ENCODE measurements at places on chromosomes 13 and 19. TPM values are rescaled to one million over a fixed set of nuclear protein-coding genes. Genes with fewer than 3 reads are reported as not detected.

Gene MBOAT7
- 98.5 TPM for total RNA-seq

Gene ZNF578
- 2.3 TPM for total RNA-seq

Gene SIGLEC9
- total RNA-seq: 8.0 TPM

Gene KIR2DL3
- total RNA-seq: not detected

Gene FGF22
- total RNA-seq: 0.29 TPM

Gene GNG14
- total RNA-seq: not detected

Gene CNMD
- total RNA-seq: not detected

Gene AP3D1
- 109 TPM for total RNA-seq

Gene SIGLEC12
- total RNA-seq: 1.9 TPM

Gene ZNF560
- 0.15 TPM for total RNA-seq

DNA sequence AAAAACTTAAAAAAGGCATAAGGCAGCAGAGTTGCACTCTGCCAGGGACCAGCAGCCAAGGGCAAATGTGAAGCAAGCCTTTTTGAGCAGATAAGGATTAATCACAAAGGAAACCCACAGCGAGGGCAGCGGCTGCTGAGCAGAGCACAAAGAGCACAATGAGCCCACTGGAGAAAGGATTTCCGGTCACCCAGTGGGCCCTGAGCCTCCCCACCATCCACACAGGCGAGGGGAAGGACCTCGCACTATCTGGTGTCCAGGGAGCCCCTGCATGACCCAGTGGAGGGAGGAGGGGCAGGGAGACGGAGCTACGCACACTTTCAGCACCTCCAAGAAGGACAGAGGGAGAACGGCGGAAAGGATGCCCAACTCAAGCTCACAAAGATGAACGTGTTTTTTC lies 40.0 kb downstream of the COL4A1 start:
- DNase-seq: no peak

GRCh38 chr19:5228932-5229777 lies 111.5 kb downstream of the PTPRS start:
- no peak for DNase-seq

GRCh38 chr13:31545616-31546015 lies 193.7 kb upstream of the RXFP2 start:
- DNase-seq: no peak

DNA sequence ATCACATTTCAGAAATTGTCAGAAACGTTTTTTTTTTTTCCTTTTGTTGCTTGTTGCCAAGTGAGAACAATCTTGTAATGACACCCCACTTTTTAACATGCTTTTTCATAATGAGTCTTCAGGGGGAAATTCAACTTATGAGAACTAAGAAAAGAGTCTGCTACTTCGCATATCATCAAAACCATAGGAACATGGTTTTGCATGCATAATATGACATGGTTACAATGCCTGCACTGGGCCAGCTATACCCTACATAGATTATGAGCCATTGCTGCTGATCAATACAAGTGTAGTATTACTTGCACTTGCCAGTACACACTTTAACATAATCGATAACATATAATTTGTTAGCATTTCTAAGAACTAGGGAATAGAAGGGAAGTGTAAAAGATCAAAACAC lies 191.0 kb upstream of the NBEA start:
- DNase-seq: no peak

DNA sequence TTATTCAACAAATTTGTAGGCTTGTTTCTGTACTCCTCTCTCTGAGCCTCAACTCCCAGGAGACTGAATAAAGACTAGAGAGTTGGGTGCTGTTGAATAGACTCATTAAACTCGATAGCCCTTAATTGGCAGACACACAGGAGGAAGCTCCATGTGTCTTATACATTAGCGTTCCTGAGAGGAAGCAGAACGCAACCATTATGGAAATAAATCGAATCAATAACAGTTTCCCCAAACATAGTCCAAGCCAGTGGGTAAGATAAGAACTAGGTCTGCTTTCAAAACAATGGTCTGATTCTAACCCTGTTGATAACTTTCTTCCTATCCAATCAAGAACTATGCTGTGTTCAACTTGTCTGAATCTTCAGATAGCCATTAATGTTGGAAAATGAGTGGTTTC lies 118.1 kb upstream of the FNDC3A start:
- no peak for DNase-seq

DNA sequence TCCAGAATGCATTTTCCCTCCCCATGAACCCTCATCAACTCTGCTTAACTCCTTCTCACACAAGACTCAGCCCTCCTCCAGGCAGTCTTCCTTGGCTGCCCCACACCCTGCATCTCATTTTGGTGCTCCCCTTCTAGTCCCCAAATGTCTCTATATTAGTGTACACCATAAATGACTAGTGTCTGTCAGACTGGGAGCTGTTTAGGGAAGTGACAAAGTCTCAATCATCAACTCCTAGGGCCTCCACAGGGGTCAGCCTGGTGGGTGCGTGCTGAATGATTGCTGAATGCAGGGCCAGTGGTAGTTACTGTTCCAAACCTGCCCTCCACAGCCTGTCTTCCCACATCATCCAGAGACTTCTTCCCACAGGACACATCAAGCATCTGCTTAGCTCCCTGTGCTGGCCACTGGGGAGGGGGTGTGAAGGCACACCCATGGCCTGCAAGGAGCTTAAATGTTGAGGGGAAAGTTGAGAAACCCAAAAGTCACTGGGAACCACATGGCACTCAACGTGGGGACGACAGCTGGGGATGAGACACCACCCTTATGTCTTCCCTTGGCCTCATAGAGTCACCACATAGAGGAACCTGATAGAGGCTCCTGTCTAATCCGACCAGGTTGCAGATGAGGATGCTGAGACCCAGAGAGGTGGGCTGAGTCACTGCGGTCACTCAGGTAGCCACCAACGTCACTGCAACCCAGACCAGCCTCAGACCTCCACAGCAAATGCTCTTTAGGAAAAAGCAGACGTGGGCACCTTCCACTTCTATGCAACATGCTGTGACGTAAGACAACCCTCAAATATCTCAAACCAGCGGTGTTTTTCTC lies 79.3 kb upstream of the TM9SF2 start:
- DNase-seq: no peak

DNA sequence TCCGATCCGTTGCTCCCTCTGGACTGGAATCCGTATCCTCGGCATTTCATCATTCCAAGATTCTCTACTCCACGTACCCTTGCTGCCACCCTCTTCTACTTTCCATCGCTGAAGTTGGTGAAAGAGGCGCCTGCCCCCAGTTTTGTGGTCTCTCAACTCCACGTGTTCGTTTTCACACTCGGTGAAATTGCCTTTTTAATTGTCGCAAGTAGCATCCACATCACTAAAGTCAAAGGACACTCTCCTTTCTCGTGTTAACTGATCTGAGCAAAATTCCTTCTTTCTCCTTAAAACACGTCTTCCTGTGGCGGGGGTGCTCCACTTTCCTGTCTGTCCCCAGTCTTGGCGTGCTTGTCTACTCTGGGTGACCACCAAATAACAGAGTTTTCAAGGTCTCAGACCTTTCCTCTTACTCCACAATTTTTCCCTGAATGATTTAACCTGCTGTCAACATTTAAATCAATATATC lies 1.1 kb upstream of the TMTC4 start:
- DNase-seq: no peak

DNA sequence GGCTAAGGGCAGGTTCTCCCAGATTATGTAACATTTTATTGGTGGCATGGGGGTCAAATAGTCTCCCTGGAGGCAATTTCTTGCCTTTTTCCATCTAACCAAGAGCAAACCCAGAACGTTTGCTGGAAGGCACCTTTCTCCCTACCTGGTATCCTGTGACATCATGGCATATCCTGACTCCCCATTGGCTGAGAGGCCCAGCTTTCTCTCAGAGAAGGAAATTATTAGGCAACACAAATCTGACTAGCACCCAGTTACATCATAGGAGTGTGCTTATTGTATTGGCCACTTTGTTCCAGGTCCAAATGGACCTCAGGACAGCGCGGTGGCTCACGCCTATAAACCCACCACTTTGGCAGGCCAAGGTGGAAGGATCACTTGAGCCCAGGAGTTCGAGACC lies 13.0 kb downstream of the NTN5 start:
- no peak for DNase-seq

DNA sequence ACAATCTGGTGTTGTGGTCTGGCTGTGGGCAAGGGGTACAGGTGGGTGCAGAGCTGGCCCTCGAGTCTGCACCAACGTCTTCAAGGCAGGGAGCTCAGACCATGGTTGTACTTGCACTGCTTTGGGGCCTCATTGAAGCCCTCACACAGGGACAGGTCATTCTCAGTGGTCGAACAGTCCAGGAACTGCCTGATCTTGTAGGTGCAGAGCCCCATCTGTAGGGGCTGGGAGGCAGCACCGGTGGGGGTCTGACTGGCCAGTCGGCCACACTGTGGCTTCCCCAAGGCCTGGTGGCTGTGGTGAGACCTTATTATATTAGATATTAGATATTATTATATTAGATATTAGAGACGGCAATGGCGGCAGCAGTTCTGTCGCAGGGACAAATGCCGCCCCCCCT lies 14.0 kb downstream of the S1PR2 start:
- no peak for DNase-seq

DNA sequence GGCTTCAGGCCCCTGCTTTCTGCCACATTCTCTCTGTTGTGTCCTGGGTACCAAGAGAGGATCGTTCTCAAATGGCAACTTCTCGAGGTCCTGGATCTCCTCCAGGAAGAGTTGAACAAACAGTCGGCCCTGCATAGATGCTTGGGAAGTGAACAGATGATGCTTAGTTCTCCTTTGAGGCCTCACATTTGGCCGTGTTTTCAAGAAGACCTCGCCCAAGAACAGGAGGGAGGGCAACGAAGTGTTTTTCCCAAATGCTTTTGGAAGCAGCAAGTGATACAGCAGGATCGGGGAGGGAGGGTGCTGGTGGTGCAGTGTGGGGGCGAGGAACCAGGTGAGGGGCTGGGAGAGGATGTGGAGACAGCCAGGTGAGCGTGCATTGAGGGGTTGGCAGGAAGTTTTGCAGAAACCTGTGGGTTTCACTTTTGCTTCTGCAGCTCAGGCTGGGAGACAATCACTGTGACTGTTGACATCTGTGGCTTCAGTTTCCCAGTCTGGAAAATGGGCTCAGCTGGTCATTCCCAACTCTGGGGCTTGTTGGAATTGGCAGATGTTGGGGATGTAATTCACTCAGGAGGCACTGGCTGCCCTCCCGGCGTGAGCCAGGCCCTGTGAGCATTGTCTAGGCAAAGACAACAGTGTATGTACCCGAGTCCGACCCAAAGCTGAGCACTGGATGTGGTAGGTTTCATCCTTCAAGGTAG lies 21.6 kb downstream of the MAST3 start:
- no peak for DNase-seq

DNA sequence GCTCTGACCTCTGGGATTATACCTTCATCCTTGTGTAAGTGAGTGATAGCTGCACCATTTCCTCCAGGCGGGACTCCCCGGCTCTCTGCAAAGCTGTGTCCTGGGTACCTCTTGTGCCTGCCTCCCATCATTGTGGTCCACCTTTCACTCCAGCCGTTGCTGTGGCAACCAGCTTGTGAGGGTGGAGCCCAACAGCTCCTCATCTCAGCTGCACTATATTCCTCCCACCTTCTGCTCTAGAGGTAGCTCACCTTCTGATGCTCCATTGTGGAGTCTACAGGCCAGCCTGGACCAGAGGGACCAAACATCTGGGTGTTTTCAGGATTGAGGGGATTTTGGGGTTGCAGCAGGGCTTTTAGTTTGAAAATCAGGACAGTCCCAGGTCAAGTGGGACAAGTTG lies 708.2 kb downstream of the UQCRFS1 start:
- DNase-seq: no peak

DNA sequence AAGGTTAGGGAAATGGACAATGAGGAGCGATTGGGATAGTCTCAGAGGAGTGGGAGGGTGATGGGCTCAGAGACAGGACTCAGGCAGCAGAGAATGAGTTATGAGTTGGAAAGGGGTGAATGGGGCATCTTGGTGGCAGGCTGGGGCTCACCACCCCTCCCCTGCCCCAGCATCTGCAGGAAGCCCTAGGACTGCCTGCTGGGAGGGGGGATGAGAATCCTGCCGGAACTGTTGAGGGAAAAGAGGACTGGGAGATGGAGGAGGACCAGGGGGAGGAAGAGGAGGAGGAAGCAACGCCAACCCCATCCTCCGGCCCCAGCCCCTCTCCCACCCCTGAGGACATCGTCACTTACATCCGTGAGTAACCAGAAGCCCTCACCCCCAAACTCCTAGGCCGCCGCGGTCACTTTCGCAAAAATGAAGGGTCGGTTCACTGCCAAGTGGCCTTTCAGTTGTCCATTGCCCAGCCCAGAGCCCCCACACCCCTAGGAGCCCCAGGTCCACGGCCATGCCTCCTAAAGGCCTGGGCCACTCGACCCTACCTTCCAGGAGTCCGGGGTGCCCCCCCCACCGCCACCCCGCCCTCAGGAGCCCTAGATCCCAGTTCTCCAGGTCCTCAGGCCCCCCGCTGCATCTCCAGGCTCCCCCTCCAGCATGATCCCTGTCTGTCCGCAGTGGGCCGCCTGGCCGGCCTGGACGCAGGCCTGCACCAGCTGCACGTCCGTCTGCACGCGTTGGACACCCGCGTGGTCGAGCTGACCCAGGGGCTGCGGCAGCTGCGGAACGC lies 764 bp downstream of the CLEC11A start:
- no peak for DNase-seq

DNA sequence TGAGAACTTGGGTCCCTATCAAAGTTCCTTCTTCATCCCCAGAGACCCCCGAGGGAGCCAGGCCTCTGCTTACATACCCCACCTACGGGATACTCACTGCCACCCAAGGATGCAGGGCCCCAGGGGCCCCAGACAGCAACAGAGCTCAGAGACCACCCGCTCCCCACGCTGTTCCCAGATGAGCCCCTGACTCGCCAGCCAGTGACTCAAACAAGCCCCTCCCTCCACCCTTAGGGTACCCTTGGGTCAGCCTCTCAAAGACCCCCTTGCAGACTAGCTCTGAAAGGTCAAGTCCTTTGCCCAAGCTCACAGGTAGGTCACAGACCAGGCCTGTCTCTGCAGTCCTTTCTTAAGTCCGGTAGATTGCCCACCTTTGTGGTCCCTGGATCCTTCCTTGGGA lies 45.7 kb downstream of the CD320 start:
- DNase-seq: peak; percentile 37

GRCh38 chr19:18183529-18183928 lies 9.5 kb upstream of the MPV17L2 start:
- no peak for DNase-seq

DNA sequence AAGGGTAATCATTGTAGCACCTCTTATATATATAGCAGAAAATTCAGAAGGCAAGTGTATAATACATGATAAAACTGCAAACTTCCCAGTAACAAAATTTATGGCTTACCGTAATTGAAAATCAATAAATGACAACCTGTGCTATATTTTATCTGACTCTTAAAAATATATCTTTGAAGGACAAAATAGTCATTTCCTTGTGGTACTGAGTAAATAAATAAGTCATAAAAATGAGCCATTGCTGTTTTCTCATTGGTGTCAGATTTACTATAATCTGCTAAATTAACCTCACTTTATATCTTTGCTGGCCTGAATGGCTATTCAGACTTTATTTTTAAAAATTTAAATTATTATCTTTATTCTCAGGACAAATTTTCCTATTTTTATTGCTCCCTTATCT lies 1319.1 kb upstream of the SPRY2 start:
- no peak for DNase-seq

- no peak for DNase-seq
Measured at GRCh38 chr13:22112956-22113745, 442.3 kb downstream of the FGF9 start.

GRCh38 chr13:32080328-32080744 lies 48.8 kb downstream of the FRY start:
- no peak for DNase-seq

All from left lung (tissue), 14 donors.